Gastroesophageal sphincter (tissue), 4 donors: ENCODE measurements at places on chromosomes 13 and 19. TPM values are rescaled to one million over a fixed set of nuclear protein-coding genes. Genes with fewer than 3 reads are reported as not detected.
A peak's percentile ranks its signal among the peaks of the same experiment; 100 is the strongest.

DNA sequence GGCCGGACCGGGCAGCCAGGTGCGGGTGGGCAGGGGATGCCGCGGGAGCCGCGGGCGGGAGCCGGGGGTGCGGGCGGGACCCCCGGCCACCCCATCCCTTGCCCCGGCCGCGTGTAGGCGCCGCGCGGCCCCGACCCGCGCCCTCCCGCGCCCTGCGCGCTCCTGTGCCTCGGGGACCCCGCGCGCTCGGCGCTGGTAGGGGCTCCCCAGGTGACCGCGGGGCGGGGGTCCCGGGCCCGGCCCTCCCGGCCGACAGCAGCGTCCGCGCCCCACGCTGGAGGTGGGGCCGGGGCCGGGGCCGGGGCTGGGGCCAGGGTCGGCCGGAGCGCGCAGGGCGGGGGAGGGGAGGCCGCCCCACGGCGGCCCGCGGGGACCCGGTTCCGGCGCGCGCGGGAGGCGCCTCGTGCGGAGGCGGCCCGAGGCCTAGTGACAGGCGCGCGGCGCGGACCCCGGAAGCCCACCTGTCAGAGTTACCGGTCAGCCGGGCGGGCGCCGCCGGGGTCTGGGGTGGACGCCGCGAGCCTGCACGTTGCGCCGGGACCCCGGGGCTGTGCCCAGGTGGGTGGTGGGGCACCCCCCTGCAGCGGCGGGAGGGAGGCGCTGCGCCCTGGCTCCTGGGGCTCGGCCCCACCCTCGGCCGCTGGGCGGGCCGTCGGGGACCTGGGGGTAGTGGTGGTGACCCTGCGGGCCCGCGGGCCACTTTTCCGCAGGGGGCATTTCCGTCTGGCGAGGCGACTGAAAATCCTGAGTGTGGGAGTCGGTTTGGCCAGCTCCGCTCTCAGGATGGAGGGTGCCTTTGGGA, 518 bp downstream of the TFDP1 start:
- ATAC-seq: peak; percentile 6

DNA sequence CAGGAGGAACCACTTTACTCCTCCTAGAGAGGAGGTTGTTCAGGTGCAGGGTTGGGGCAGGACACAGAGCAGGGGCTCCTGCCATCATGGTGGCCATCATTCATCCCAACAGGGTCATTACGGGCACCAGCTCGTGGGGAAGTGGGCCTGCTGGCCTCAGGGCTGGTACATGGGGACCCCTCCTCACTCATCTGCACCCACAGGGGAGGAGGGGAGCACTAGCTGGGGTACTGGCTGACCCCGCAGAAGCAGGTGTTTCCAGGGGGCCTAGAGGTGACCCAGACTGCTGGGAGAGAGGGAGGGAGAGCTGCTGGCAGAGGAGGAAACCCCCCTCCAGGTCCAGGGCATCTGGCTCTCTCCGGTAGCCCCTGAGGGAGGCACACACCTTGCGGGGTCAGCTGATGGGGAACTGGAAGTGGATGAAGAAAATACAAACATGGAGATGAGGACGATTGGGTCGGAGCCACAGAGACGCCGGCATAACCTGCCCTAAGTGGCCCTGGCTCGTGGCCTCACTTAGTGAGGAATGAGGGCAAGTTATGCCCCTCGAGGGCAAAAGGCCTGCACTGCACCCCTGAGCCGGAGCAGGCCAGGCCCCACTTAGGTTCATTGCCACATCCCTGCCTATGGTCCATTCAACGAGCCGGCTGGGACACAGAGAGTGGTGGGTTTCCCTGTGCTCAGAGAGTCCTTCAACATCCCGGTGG, 76.2 kb downstream of the SOX1 start:
- ATAC-seq: no peak

DNA sequence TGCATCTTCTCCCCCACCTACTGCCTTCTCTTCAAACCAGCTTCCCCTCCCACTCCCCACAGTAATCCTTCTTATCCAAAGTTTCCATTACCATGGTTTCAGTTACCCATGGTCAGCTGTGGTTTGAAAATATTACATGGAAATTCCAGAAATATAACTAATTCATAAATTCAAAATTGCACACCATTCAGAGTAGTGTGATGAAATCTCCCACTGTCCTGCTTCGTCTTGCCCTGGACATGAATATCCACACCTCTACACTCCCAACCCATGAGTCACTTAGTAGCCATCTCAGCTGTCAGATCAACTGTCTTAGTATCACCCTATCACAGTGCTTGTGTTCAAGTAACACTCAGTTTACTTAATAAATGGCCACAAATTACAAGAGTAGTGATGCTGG, 3.8 kb upstream of the KCTD12 start:
- no peak for ATAC-seq

DNA sequence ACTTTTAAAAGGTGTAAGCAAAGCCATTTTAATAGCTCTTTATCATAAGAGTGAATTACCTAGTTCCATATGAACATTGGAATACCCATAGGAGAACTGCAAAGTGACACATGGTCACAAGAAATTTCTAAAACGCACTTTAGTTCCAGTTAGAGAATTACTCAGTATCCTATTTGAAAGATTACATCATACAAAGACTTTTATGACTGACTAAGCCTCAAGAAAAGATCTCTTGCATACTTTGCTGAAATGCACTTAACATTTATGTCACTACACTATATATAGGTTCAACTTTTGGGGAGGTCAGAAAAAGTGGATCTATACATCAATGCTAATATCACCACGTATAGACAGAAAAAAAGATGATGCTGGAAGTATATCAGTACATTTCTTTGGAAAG, 7.1 kb downstream of the PCDH9 start:
- ATAC-seq: no peak

- no peak for ATAC-seq
These were observed 14.5 kb upstream of the CCDC97 start for GRCh38 chr19:41295499-41295898.

DNA sequence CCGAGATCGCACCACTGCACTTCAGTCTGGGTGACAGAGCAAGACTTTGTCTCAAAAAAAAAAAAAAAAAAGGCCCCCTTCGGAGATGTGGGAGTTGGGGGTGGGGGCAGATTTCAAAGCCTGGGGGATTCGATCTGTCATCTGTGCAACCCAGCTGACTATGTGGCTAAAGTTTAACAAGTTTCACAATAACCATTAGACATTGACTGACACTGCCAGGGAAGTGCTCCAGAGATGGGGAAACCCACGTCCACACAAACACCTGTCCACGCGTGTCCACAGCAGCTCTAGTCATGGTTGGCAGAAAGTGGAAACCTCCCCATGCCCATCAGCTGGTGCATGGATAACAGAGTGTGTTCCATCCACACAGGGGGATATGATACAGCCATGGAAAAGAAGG, 37.6 kb upstream of the HOMER3 start:
- ATAC-seq: no peak

- no peak for ATAC-seq
These were observed 4.6 kb downstream of the FAM187B start for GRCh38 chr19:35223862-35224505.

- no peak for ATAC-seq
These were observed 698.7 kb downstream of the SLITRK1 start for GRCh38 chr13:83183439-83184149.

DNA sequence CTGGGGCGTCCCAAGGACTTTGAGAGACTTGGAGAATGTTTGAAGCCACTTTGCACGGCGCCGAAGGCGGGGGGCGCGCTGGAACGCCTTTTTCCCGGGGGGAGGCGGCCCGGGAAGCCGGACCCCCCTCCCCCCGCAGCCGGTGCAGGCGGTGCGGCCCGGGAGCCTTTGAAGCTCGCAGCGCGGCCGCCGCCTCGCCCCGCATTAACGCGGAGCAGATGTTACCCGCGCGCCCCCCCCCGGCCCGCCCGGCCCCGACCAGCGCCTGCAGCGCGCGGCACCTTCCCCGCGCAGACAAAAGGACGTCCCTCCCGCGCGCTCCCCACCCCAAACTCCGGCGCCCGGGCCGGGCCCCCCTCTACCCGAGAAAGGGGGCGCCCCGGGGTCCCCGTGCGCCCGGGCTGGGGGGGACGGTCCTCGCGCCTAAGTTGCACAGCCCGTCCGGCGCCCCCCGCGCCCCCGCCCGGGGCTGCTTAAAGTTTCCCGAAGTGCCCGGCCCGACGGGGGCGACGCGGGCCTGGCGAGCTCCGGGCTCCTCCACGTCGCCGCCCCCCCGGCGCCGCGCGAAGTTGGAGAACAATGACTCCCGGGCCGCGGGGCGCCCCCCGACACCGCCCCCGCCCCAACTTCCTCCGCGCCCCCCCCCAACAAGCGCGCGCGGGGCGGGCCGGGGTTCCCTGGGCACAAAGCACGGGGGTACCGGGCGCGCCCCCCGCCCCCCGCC, 685 bp downstream of the TCF3 start:
- no peak for ATAC-seq

DNA sequence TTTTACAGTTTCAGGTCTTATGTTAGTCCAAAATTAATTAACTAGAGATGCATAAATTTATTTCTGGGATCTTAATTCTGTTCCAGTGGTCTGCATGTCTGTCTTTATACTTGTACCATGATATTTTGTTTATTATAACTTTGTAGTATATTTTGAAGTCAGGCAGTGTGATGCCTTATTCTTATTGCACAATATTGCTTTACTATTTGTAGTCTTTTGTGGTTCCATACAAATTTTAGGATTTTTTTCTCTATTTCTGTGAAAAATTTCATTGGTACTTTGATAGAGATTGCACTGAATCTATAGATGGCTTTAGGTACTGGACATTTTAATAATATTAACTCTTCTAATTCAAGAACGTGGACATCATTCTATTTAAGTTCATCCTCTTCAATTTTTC, 304.0 kb downstream of the GPC5 start:
- ATAC-seq: no peak

DNA sequence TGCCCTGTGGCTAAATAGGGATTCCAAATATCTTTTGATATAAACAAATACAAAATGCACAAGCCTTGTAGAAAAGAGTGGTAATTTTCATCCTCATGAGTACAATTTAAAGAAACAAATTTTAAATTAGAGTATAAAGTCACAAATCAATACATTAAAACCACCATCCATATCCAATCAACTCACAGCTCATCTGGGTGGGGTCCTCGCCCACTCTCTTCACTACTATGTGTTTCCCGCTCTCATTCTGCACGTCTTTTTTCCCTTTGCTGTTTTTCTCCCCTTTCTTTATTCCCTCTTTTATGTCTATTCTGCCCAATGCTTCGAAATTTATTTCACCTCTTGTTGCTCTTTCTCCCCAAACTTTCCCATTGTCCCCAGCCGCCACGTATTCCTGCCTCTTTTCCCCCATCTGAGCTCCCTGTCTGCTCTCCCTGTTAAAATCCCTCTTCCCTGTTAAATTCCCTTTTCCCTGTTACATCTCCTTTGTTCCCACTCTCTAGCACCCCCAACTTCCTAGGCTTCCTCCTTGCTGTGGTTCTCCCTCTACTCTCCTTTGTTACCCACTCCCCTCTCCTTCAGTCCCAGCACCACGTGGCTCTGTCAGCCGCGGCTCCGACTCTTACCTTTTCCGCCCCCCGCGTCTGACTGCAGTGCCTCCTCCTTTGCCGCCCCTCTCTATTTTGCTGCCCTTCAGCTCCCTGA, 1.3 kb downstream of the ZNF616 start:
- ATAC-seq: no peak

- ATAC-seq: no peak
These were observed 37.1 kb downstream of the MLLT1 start for GRCh38 chr19:6242677-6243076.

GRCh38 chr13:30731361-30732045, 3.8 kb upstream of the ALOX5AP start:
- ATAC-seq: no peak

GRCh38 chr13:41061914-41062837, 867 bp downstream of the WBP4 start:
- ATAC-seq: peak; percentile 62

DNA sequence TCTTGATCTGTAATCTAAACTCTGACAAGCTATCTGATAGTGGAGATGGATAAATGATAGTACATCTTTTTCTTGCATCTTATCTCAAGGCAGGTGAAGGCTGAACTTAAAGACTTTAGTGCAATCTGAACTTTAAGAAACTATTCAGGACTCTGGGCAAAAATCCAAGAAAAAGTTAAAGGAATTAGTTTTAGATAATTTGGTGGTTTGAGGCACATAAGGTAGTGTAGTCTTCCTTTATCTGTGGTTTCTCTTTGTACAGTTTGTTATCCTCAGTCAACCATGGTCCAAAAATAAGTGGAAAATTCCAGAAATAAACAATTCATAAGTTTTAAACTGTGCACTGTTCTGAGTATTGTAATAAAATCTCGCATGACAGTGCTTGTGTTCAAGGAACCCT, 172.9 kb downstream of the UGGT2 start:
- ATAC-seq: no peak

- no peak for ATAC-seq
These were observed 29.3 kb downstream of the WDFY2 start for GRCh38 chr13:51613535-51613934.

GRCh38 chr13:27973291-27973690, 4.2 kb upstream of the CDX2 start:
- no peak for ATAC-seq

GRCh38 chr19:39823686-39824085, 10.3 kb downstream of the DYRK1B start:
- ATAC-seq: no peak

- ATAC-seq: no peak
These were observed 1711.8 kb downstream of the SLITRK5 start for GRCh38 chr13:89382981-89383380.

The ERICH4 gene
- not detected for total RNA-seq

The GDF15 gene
- 0.62 TPM for total RNA-seq

The PAF1 gene
- 43.7 TPM for total RNA-seq

The PGLYRP2 gene
- total RNA-seq: not detected

The LHB gene
- not detected for total RNA-seq

The TEX29 gene
- total RNA-seq: 1.9 TPM

The ACP5 gene
- total RNA-seq: 10.3 TPM

The ANO8 gene
- 6.2 TPM for total RNA-seq
